ENCODE measurements at places on chromosomes 5 and 9.

- H3K36me3 ChIP-seq = no peaks in the 10 kb centered on the region
- H3K4me1 ChIP-seq = no peaks in the 10 kb centered on the region
- H3K4me3 ChIP-seq = no peak overlapping the region
- peak; percentile 0 for DNase-seq
- no peak overlapping the region for H3K27ac ChIP-seq
Measured at GRCh38 chr5:166165596-166165995, 2125.8 kb upstream of the WWC1 start.

- no peak for DNase-seq
- no peaks in the 10 kb centered on the region for H3K4me1 ChIP-seq
- no peak overlapping the region for H3K27ac ChIP-seq
- H3K27me3 ChIP-seq = no peaks in the 10 kb centered on the region
Measured at GRCh38 chr5:31823472-31823871, 184.5 kb downstream of the PDZD2 start.

DNA sequence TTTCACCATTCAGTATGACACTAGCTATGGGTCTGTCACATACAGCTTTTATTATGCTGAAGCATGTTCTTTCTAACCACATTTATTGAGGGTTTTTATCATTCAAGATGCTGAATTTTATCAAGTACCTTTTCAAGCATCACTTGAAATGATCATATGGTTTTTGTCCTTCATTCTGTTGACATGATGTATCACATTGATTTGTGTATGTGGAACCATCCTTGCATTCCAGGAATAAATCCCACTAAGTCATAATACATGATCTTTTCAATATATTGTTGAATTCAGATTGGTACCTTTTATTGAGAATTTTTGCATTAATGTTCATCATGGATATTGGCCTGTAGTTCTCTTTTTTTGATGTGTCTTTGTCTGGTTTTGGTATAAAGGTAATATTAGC, 317.4 kb downstream of the NNT start:
- no peaks in the 10 kb centered on the region for H3K27me3 ChIP-seq
- no peaks in the 10 kb centered on the region for H3K36me3 ChIP-seq
- no peak for DNase-seq

DNA sequence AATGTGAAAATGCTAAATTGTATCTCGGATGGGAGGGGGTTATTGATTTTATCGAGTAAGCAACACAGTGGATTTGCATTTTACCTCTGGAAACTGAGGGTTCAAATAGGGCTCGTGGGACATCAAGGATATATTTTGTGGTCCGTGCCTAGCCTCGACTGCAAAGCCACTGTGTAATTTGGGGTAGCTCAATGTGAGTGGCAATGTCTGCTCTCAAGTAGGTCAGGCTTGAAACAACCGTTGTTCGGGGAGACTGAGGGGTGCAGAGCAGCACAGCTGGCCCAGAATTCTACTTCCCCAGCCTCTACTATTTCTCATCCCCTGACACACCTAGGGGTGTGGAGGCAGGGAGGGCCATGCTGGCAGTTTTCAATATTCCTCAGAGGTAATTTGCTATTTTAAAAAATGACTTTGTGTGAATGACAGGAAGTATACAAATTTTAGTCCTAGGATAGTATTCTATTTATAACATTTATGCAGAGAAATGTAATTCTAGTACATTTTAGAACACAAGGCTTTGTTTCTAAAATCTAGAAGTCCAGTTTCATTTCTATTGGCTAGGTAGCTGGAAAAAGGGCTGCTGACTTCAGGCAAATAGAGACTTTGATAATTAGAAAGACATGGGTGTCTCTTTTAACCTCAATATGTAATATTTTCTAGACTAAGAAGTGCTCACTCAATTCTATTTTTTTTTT, 1.4 kb upstream of the DAB2 start:
- peak overlapping the region; percentile 40 for H3K4me3 ChIP-seq
- no peaks in the 10 kb centered on the region for H3K27me3 ChIP-seq
- no peak overlapping the region for H3K27ac ChIP-seq
- DNase-seq = no peak
- H3K4me1 ChIP-seq = peaks cover 12% of the 10 kb centered on the region

GRCh38 chr5:89901983-89902382, 507.6 kb downstream of the CETN3 start:
- no peak for DNase-seq
- no peaks in the 10 kb centered on the region for H3K4me1 ChIP-seq
- H3K36me3 ChIP-seq = no peaks in the 10 kb centered on the region
- no peaks in the 10 kb centered on the region for H3K27me3 ChIP-seq
- H3K4me3 ChIP-seq = no peak overlapping the region

- H3K27me3 ChIP-seq = no peaks in the 10 kb centered on the region
- no peak overlapping the region for H3K4me3 ChIP-seq
- no peak for DNase-seq
- no peaks in the 10 kb centered on the region for H3K36me3 ChIP-seq
- H3K27ac ChIP-seq = no peak overlapping the region
Measured at GRCh38 chr5:101009758-101010519, 106.9 kb upstream of the ST8SIA4 start.

- no peak overlapping the region for H3K27ac ChIP-seq
- no peak overlapping the region for H3K4me3 ChIP-seq
- no peak for DNase-seq
- H3K4me1 ChIP-seq = no peaks in the 10 kb centered on the region
- no peaks in the 10 kb centered on the region for H3K27me3 ChIP-seq
Measured at GRCh38 chr9:92988215-92988768, 41.0 kb downstream of the FGD3 start.

- no peaks in the 10 kb centered on the region for H3K36me3 ChIP-seq
- H3K4me1 ChIP-seq = no peaks in the 10 kb centered on the region
- H3K27me3 ChIP-seq = no peaks in the 10 kb centered on the region
- DNase-seq = no peak
- H3K4me3 ChIP-seq = no peak overlapping the region
- no peak overlapping the region for H3K27ac ChIP-seq
Measured at GRCh38 chr9:24698881-24699518, 153.3 kb upstream of the IZUMO3 start.

DNA sequence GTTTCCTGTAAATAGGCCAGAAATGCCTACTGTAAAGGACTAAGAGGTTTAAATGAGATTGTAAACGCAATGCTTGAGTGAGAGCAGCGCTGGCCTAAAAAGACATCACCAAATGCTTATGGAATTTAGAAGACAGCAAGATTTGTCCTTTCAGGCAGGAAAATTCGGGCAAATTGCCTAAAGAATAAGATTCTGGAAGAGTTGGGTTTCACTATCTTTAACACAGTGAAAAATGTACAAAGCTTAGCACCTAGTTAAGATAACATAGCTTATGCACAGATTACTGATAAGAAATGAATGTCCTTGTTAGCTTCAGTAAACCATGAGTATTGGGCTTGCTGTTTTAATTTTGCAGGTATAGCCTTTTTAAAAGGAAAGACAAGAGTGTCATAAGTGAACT, 4.7 kb downstream of the FKBP15 start:
- peaks cover 8% of the 10 kb centered on the region for H3K4me1 ChIP-seq
- DNase-seq = no peak
- no peaks in the 10 kb centered on the region for H3K27me3 ChIP-seq

- DNase-seq = peak; percentile 51
- H3K27me3 ChIP-seq = no peaks in the 10 kb centered on the region
Measured at GRCh38 chr9:14180093-14180959, 133.6 kb downstream of the NFIB start.

GRCh38 chr5:111552896-111553295, 40.6 kb upstream of the STARD4 start:
- peaks cover 19% of the 10 kb centered on the region for H3K4me1 ChIP-seq
- no peak for DNase-seq
- no peaks in the 10 kb centered on the region for H3K36me3 ChIP-seq
- H3K27me3 ChIP-seq = no peaks in the 10 kb centered on the region
- H3K27ac ChIP-seq = no peak overlapping the region
- no peak overlapping the region for H3K4me3 ChIP-seq

Measured in cardiac muscle cell (in vitro differentiated cells and primary cell).